ENCODE measurements at places on chromosomes 11 and 22.

GRCh38 chr22:50641696-50642607, 14.0 kb upstream of the ARSA start:
- DNase-seq = no peak

DNA sequence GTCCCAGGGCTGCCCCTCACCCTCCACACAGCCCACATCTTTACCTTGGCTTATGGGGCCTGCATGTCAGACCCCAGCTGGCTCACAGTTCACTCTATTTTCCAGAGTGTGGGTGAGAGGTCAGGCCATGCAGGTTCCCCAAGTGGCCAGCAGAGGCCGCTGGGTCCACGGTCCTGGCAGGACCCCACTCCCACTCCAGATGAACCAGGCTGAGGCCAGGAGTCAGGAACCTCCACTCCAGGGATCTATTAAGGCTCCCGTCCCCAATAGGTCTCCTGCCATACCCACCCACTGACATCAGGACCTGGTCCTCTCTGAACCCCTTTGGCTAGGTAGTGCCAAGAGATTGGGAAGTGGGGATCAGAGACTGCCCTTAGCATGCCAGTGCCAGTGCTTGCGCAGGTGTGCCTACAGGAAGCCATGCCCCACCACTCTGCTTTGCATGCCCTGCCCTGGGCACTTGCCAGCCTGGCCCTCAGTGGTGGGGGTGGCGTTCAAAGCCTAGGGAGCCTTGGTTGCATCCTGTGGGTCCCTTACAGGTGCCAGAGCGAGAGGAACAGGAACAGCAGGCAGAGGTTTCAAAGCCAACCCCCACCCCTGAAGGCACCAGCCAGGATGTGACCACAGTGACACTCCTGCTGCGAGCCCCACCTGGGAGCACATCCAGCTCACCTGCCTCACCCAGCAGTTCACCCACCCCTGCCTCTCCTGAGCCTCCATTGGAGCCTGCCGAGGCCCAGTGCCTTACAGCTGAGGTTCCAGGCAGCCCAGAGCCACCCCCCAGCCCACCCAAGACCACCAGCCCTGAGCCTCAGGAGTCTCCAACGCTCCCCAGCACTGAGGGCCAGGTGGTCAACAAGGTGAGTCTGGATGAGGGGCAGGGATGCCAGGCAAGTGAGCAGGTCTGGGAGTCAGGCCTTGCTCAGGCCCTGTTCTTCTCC, 8.3 kb downstream of the SMTN start:
- no peak for DNase-seq

GRCh38 chr22:25881210-25881755, 139.3 kb downstream of the MYO18B start:
- DNase-seq = no peak

DNA sequence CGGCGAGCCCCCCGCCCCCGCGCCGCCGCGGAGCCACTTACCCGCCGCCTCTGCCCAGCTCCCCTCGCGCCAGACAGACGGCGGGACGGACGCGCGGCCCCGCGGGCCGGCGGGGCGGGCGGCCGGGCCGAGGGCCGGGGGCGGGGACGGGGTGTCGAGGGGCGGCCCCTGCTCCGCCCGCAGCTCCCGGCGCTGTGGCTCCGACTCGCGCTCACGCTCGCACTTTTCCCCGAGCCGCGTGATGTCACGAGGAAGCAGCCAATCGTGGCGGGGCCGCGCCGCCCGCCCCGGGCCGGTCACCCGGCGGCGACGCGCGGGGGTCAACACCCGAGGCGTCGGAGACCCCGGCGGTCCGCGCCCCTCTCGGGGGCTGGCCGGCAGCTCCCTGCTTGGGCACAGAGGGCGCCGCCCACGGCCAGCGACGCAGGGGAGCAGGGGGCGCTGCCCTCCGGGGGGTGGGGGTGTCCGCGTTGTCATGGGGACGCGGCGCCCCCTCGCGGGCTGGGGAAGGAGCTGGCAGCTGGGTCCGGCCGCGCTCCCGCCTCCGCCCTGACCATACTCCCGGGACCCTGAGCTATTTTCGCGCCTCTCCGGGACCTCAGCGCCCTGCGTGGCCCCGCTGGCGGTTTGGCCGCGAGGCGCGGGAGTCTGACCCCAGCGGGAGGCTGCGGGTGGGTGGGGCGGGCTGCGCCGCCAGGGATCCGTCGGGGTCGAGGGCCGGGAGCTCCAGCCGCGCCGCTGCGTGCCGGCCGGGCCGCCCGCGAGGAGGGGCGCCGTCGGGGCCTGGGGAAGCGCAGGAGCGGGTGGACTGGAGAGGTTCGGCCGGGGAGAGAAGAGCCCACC, at the start of gene CHRM4:
Gene CHRM4, minus strand, starts transcription at position 199 of the 843 bp plus-strand sequence. CDS start 5,219 bp downstream, outside the sequence.
- no peak for DNase-seq

DNA sequence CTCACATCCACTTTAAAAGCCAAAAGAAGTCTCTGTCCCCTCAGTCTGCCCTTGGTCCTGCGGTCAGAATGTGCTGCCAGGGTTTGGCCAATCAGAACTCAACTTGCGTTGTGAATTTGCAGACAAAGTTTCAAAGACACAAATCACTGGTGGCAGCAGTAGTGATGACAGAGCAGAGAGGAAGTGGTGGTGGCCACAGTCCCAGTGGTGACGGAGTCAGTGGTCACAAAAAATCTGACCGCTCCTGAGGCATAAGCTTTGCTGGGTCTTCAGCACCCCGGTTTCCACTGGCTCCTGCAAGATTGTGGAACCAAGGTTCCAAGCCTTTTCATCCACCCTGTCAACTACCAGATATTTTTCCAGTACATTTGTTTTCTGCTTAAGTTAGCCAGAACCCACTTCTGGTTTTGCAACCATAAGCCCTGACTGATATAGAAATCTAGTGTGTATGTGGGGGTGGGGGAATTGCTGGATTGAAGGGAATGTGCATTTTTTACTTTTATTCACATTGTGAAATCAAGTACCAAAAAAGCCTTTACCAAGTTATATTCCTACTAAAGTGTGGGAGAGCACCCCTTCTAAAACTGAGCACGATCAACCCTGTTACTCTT, 112.3 kb downstream of the TMPRSS5 start:
- no peak for DNase-seq

GRCh38 chr22:39518996-39519680, 1.2 kb upstream of the ATF4 start:
- no peak for DNase-seq

DNA sequence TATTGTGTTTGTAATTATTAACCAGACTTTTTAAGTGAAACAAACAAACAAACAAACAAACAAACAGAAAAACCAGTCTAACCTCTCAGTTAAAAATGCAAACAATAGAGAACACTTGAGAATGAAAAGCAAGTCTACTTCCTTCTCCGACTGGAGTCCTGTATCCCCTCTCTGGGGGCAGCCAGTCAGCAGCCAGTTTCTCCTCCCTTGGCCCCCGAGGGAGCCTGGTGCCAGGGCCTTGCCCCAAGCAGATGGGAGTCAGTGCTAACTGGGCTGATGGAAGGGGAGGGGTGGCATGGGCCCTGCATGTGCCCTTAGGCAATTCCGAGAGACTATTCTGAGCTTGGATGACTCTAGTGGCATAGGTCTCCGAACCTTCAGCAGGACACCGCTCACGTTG, 137.2 kb downstream of the GRIK4 start:
- DNase-seq = no peak

DNA sequence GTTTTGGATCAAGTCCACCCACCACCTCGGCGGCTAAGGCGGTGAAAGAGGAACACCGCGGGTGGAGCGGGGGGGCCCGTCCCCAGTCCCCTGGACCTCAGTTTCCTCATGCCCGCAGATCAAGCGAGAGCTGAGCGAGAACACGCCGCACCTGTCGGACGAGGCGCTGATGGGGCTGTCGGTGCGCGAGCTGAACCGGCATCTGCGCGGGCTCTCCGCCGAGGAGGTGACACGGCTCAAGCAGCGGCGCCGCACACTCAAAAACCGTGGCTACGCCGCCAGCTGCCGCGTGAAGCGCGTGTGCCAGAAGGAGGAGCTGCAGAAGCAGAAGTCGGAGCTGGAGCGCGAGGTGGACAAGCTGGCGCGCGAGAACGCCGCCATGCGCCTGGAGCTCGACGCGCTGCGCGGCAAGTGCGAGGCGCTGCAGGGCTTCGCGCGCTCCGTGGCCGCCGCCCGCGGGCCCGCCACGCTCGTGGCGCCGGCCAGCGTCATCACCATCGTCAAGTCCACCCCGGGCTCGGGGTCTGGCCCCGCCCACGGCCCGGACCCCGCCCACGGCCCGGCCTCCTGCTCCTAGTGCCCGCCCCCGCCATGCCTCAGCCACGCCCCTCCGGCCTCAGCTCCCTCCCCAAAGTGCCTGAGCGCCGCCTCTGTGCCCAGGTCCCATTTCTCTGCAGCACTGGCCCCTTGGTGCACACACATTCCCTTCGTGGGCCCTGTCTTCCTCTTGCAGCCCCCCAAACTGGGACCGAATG, 12.7 kb downstream of the MAFF start:
- DNase-seq = no peak

- no peak for DNase-seq
Measured at GRCh38 chr11:72727521-72727920, 24.7 kb downstream of the ARAP1 start.

DNA sequence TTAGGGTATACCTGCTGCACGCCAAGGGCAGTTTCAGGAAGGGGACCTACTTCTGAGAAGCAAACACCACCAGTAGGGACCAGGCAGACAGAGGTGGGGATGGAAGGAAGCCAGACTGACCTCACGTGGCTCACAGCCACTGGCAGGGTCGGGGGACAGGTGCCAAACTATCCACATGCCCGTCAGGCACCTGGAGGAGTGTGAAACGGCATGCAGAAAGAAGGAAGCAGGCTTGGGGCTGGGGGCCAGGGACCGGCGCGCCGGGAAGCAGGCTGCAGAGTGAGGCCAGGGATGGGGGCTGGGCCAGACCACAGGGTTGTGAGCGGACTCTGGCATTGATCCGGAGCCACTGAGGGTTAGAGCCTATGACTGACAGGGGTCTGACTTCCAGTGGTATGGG, 47.5 kb downstream of the CDKN1C start:
- DNase-seq = no peak

DNA sequence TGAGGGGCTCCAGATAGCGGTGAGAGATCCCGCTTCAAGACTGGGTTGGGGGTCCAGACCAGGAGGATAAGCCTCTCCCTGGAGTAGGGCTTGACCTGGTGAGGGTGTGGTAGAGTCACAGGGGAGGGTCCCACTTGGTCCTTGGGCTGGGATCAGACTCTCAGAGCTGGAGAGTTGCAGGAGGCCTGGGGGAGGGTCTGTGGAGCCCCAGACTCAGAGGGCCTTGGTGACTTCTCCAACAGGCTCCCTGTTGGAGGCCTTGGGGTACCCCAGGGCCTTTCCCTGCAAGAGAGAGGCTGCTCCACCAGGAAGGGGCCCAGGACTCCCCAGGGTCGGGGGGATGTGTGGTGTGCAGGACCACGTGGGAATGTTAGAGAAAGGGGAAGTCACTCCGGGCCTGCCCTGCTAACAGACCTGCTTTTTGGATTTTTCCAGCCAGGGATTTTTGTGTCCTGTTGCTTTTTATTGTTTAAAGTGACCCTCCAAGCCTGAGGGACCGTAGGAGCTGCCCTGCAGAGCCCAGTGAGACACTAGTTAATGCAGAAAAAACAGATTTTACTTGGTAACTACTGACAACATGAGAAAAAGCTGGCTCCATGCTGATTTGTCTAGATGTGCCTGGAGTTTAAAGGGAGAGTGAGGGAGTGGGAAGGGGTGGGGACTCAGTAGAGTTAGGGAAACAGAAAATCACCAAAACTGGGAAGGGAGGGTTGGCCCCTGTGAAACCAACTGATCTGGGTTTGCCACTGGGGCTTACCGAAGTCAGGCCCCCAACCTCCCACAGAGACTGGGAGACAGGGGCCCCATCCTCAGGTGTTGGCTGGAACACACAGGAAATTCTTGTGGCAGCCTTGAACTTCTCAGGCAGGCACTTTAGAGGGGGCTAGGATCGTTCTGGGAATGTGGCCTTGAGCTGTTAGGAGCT, 801 bp upstream of the TXNRD2 start:
- DNase-seq = no peak

- DNase-seq = no peak
Measured at GRCh38 chr11:64887757-64888405, 9.5 kb upstream of the EHD1 start.
